ENCODE measurements at places on chromosomes 6 and 20.

GRCh38 chr20:22575087-22575721, 9.2 kb downstream of the FOXA2 start:
- no peak for DNase-seq

GRCh38 chr6:147132889-147133288, 71.3 kb upstream of the STXBP5 start:
- no peak for DNase-seq

DNA sequence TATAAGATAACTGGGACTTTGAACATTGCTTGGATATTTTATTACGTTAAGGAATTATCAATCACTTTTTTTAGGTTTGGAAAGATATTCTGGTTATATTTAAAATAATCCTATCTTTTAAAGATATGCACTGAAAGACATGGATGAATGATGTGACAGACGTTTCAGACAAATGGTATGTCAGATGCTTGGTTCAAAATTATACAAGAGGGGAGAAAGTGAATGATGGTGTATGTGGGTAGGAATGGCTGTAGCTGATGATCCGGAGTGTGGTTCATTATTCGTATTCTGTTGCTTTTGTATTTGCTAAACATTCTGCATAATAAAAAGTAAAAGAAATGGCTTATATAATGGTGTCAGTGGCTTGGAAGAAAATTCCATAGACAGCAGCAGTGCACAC, 51.0 kb upstream of the SNRPB2 start:
- no peak for DNase-seq

DNA sequence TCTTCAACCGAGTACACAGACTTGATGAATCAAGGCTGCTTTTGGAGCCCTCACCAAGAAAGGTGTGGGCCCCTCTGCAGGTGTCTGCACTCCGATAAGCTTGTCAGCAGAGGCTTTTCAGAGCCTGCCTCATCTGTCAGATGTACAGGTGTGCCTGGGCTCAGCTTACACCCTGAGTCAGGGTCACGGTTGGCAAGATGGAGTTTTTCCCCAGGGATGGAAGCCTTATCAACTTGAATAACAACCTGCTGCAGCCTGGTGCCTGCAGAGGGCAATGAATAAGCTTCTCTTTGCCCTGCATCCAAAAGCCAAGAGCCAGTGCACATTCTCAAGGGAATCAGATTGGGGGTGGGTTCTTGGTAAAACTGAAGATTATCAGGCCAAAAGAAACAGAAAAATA, 427.1 kb downstream of the CD83 start:
- DNase-seq: no peak

GRCh38 chr20:34850969-34851368, 21.7 kb downstream of the GGT7 start:
- DNase-seq: no peak

DNA sequence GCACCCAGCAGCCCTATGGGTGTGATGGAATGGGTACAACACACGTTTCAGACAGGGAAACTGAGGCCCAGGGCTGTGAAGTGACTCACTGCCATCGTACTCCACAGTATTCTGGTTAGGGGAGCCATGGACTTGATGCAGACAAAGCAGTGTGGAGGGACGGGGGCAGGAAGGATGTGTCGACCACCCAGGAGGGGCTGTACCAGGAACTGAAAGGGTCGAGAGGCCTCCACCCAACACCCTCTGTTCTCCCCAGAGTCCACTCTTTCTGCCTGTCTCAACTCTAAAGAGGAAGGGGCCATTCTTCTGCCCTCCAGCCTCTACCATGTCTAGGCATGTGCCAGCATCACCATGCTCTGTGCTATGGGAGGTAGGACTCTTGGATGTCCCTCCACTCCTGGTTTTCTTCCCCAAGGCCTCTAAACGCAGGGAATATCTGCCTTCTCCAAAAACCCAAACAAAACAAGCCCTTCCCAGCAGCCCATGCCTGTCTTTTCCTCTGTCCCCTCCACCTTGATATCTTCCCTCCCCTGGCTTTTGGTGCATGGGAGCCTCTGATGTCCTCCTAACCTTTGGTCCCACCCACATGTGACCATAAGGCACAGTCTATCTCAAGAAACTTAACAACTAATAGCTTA, 7.4 kb downstream of the SLC22A1 start:
- DNase-seq: no peak

Data from AG04450 (cell line).